Stimulated activated effector memory CD8-positive, alpha-beta T cell treated with anti-CD3 and anti-CD28 coated beads, Interleukin-12 subunit alpha, Interleukin-12 subunit beta, amount 100 ng/mL, for 72 hours (primary cell): ENCODE measurements at places on chromosomes 7 and 10.

DNA sequence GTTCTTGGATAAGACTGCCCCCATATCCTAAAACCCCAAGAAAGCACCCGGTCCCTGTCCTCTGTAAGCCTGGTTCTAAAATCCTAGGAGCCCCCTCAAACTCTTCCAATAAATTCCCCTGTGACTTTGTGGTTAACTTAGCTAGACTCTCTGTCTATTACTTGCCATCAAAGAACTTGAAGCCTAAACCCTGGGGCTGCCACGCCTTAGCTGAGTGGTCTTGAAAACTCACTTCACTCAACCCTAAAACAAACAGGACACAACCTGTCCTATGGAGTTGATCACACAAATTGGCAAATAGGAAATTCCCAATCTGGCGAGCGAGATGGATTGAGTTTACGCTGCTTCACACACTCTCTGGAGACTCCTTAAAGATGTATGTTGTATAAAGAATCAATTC is 191.4 kb upstream of the SVIL start:
- no peak for DNase-seq

DNA sequence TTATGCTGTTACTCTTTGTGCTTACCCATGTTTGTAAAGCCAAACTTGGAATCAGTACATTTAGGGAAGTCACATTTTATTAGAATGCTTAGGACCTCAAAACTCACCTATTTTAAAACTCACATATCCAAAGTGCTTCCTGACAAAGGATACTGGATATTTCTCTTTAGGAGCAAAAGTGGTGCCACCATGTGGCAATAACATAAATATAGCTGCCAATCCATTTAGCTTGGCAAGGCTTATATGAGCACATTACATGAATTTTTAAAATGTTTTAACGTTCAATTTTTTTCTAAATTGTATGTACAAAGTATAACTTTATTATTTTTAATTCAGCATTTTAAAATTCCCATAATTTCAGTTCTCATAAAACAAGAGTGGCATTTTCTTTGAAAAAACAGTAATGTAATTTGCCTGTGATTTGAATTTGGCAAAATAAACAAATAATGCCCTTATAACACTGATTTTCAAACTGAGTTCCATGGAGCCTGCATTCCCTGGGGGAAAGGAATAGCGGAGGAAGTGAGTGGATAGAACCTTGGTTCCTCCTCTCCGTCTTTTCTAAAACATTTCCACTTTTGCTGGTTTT is 75.4 kb downstream of the HDAC9 start:
- no peak for DNase-seq

- DNase-seq = no peak
Observed at GRCh38 chr10:5402798-5403197, 1.8 kb downstream of the TUBAL3 start.

- DNase-seq = no peak
Observed at GRCh38 chr10:48284002-48284546, 9.6 kb upstream of the FRMPD2 start.

DNA sequence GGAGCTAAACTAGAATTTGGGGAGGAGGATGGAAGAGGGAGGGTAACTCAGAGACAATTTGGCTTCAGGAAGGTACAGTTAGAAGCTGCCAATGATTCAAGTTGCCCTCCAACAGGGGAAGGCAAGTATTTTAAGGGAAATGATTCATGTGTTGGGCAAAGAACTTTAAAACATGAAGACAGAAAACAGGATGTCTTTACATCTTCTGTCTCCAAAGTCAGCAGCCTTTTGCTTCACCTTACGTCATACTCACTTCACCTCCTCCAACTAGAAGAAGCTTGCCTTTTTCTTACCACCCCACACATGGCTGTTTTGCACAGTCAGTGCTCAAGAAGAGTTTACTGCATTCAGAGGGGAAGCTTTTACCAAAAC is 36.1 kb downstream of the PPP1R3C start:
- DNase-seq = no peak

DNA sequence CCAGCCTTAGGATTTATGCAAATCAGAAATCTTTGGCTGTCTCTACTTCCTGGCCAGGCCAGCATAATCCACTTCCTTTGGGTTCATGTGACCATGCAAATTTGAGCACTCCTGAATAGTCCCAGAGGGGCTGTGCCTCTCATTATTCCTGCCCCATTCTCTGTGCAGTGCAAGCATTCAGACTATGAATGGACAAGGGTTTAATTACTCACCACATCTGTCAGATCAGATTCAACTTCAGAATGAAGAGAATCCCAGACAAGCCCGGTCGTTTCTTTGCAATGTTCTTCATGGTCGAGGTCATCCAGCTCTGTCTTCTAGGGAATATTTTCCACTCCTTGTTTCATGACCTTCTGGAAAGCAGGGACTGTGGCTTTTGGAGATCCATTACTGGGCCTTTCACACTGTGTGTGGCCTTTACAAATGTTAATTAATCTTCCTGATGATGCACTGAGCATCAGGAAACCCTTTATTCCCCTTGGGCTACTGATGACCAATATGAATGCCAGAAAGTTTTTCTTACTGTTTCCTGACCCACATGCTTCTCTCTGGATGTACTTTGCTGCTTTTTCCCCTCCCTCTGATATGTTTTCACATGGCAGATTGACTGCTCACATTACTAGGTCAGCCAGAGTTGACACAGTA is 217.6 kb upstream of the TCF7L2 start:
- DNase-seq = no peak

DNA sequence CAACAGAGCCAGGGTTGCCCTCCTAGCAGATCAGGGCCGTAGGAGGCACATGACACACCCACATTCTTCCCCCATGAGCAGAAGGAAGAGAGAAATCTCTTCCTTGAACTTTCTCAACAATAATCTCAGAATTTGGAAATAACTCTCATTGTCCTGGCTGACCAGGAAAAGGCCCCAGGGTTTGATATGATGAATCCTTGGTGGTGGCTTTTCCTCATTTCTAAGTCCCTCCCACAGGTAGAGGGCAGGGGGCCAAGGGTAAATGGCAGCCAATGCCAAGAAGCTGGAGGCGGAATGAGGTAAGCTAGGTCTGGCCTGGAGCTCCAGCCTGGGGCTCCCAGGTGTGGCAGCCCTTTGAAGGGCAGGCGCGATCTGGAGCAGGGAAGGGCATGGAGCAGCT is 67.8 kb downstream of the GRB10 start:
- DNase-seq = no peak

DNA sequence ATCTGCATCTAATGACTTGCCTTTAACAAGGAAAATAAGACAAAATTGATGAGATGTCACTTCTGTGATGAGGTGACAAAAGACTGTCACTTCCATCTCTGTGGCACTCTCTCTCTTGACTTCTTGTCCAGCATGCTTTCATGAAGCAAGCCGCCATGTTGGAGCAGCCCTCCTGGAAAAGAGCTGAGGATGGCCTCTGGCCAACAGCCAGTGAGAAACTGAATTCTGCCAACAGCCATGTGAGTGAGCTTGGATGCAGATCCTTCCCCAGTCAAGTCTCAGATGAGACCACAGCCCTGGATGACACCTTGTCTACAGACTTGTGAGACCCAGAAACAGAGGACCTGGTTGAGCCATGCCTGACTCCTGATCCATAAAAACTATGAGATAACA is 412.6 kb upstream of the SHH start:
- no peak for DNase-seq

DNA sequence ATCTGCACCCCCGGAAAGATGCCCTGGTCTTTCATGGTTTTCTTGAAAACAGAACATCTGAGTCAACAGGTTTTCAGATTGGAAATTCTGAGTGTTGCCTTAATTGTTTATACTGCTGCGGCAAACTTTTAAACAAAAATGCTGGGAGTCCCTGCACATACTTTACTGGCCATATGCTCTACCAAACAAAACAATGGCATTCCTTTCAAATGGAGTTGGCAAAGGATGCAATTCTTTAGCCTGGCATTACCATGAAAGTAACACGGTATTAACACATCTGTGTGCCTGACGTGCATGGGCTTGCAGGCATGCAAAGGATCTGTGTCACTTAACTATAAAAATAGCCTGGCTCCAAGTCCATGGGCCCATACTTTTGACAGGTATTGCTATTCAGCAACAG is 4.2 kb downstream of the INHBA start:
- DNase-seq = no peak

- DNase-seq = no peak
Observed at GRCh38 chr10:82313401-82313800, 438.4 kb downstream of the NRG3 start.

- no peak for DNase-seq
Observed at GRCh38 chr7:727104-727805, at the start of gene PRKAR1B. Gene PRKAR1B, minus strand, starts transcription at chr7:727281. Its CDS starts 15,776 bp downstream, at chr7:711505.
